Suprapubic skin (tissue), 4 donors: ENCODE measurements at places on chromosomes 3 and 15. TPM values are rescaled to one million over a fixed set of nuclear protein-coding genes. Genes with fewer than 3 reads are reported as not detected.

GRCh38 chr15:28113394-28114113 lies 14.4 kb upstream of the OCA2 start:
- DNase-seq, result peak; percentile 24
- no peaks in the 10 kb centered on the region for H3K4me1 ChIP-seq
- H3K27me3 ChIP-seq, result no peaks in the 10 kb centered on the region

The KCNH8 gene
- total RNA-seq, result 0.52 TPM

The GRIP2 gene
- total RNA-seq, result 0.83 TPM

DNA sequence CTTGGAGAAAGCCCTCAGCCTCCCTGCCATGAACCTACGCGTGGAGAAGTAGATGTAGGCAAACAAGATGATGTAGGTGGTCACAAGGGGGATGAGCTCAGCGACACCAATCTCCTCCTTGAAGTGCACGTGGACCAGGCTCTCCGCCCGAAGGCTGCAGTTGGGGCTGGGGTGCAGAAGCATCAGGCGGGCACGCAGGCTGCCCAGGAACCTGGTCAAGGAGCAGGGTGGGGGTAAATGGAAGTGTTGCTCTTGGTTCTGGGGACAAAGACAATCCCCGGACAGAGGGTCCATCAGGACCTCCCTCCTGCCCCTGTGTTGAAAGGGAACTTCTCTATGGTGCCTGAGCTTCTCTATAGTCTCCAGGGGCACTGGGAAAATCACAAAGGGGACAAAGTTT lies 45.1 kb downstream of the PTPN23 start:
- peaks cover 17% of the 10 kb centered on the region for H3K4me1 ChIP-seq
- no peak for DNase-seq
- H3K27ac ChIP-seq, result no peak overlapping the region
- H3K4me3 ChIP-seq, result no peak overlapping the region
- H3K36me3 ChIP-seq, result peaks cover 71% of the 10 kb centered on the region
- no peaks in the 10 kb centered on the region for H3K27me3 ChIP-seq

The SNX1 gene
- total RNA-seq, result 59.4 TPM

DNA sequence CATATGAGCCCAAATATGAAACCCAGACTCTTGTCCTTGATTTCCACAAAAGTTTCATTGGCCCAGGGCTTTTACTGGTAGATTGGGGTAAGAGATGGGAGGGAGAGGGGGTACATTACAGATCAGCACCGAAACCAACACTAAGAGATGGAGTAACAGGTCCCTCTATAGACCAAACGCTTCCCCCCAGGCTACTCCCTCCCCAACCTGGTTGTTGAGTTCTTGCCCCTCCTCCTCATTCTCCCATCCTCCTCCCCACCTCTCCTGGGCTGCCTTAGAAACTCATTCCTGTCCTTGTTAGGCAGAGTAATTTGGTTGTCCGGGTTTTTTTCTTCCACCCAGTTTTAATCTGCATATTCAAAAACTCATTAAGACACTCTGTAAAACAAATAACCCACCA lies 74.1 kb downstream of the MESD start:
- no peaks in the 10 kb centered on the region for H3K27me3 ChIP-seq
- H3K4me3 ChIP-seq, result no peak overlapping the region
- DNase-seq, result no peak
- peaks cover 3% of the 10 kb centered on the region for H3K36me3 ChIP-seq
- H3K4me1 ChIP-seq, result no peaks in the 10 kb centered on the region

The LSAMP gene
- total RNA-seq, result 4.3 TPM

The UNC13C gene
- 0.21 TPM for total RNA-seq

- H3K4me1 ChIP-seq, result peaks cover 26% of the 10 kb centered on the region
- no peak for DNase-seq
- H3K27ac ChIP-seq, result peak overlapping the region; percentile 43
- H3K36me3 ChIP-seq, result no peaks in the 10 kb centered on the region
Observed at GRCh38 chr15:68352401-68353062, 75.0 kb downstream of the FEM1B start.

- no peak for DNase-seq
- no peaks in the 10 kb centered on the region for H3K36me3 ChIP-seq
- H3K27ac ChIP-seq, result no peak overlapping the region
- H3K4me1 ChIP-seq, result no peaks in the 10 kb centered on the region
Observed at GRCh38 chr3:67683522-67683921, 29.1 kb upstream of the SUCLG2 start.

DNA sequence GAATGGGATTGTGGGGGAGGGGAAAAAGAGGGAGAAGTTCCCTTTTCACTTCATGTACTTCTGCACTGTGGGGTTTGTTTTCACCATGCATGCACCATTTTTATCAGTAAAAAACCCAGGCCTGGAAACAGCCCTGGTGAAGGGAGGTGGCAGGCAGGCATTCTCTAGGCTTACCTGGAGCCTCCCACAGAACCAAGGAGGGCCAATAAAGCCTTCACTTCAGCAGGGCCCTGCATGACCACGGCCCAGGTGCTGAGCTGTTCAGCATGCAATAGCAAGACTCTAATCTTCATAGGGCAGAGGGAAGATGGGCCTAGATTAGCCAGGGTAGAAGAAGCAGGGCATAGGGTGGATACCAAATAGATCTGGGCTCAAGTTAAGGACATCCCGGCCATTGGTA lies 49.6 kb downstream of the SCN5A start:
- H3K36me3 ChIP-seq, result no peaks in the 10 kb centered on the region
- H3K4me1 ChIP-seq, result no peaks in the 10 kb centered on the region
- H3K4me3 ChIP-seq, result no peak overlapping the region
- DNase-seq, result no peak

- H3K4me1 ChIP-seq, result no peaks in the 10 kb centered on the region
- H3K27ac ChIP-seq, result no peak overlapping the region
- DNase-seq, result no peak
- H3K4me3 ChIP-seq, result no peak overlapping the region
- H3K27me3 ChIP-seq, result no peaks in the 10 kb centered on the region
- no peaks in the 10 kb centered on the region for H3K36me3 ChIP-seq
Observed at GRCh38 chr3:155643581-155644165, 101.2 kb downstream of the PLCH1 start.

DNA sequence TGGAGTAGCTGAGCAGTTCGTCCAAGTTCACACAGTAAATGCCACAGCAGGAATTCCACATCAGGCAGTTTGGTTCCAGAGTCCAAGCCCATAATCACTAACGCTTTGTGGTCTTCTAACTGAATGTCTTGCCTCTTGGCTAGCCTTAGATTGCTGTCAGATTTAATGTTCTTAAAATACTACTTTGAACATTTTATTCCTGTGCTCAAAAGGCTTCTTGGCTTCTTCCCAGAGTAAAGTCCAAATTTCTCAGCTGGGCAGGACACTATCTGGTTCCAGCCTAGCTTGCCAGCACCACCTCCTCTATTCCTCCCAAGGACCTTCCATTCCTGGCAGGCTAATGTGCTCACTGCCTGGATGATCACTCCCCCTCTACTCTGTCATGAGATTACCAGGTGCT lies 256.9 kb downstream of the SQOR start:
- no peak for DNase-seq
- H3K27ac ChIP-seq, result no peak overlapping the region
- H3K4me1 ChIP-seq, result no peaks in the 10 kb centered on the region
- H3K27me3 ChIP-seq, result no peaks in the 10 kb centered on the region

GRCh38 chr15:96186105-96186504 lies 144.4 kb upstream of the NR2F2 start:
- no peaks in the 10 kb centered on the region for H3K36me3 ChIP-seq
- no peak overlapping the region for H3K4me3 ChIP-seq
- no peak overlapping the region for H3K27ac ChIP-seq
- no peaks in the 10 kb centered on the region for H3K27me3 ChIP-seq
- no peak for DNase-seq
- H3K4me1 ChIP-seq, result peaks cover 12% of the 10 kb centered on the region

- no peak for DNase-seq
- no peaks in the 10 kb centered on the region for H3K27me3 ChIP-seq
- no peak overlapping the region for H3K4me3 ChIP-seq
- peaks cover 6% of the 10 kb centered on the region for H3K4me1 ChIP-seq
- no peak overlapping the region for H3K27ac ChIP-seq
Observed at GRCh38 chr3:33722626-33723370, 4.7 kb upstream of the CLASP2 start.

The NCEH1 gene
- total RNA-seq, result 5.8 TPM

DNA sequence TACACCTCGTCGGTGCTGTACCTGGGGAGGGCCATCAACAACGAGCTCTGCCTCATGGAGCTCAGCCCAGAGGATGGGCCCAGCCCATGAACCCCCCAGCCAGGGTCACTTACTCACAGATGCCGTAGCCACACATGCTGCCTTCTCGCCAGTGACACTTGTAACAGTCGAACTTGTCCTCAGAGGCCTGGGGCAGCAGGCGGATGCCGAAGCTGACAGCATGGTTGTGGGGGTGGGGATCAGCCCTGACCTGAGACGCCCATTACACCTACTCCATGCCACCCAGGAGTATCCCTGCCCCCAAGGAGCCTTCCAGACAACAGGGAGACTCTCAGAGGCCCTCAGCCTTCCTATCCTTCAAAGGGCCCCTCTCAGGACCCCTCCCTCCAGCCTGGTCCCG lies 12.1 kb downstream of the ALS2CL start:
- H3K36me3 ChIP-seq, result peaks cover 54% of the 10 kb centered on the region
- H3K27ac ChIP-seq, result no peak overlapping the region
- H3K4me3 ChIP-seq, result no peak overlapping the region
- H3K27me3 ChIP-seq, result no peaks in the 10 kb centered on the region

DNA sequence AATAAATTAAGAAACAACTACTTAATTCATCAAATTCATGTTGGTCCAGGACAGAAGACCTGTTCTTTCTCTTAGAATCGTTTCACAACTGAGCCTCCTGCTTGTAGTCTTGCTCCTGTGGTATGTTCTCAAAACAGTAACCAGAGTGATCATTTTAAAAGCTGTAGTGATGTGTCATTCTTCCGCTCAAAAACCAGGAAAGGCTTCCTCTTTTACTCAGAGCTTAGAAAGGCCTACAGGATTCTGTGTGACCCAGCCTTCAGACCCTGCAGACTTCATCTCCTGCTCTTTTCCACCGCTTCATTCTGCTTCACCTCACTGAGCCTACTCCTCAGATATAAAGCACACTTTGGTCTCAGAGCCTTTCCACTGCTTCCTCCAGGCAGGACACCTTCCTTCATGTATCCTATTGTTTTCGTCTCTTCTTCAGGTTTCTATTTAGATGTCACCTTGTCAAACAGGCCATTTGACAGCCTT lies 22.7 kb downstream of the ST6GAL1 start:
- H3K36me3 ChIP-seq, result no peaks in the 10 kb centered on the region
- H3K27me3 ChIP-seq, result no peaks in the 10 kb centered on the region
- no peak for DNase-seq
- no peak overlapping the region for H3K27ac ChIP-seq
- H3K4me3 ChIP-seq, result no peak overlapping the region

GRCh38 chr3:28971156-28971555 lies 309.7 kb upstream of the RBMS3 start:
- no peaks in the 10 kb centered on the region for H3K27me3 ChIP-seq
- no peak overlapping the region for H3K27ac ChIP-seq
- no peaks in the 10 kb centered on the region for H3K4me1 ChIP-seq
- no peak for DNase-seq
- H3K4me3 ChIP-seq, result no peak overlapping the region

DNA sequence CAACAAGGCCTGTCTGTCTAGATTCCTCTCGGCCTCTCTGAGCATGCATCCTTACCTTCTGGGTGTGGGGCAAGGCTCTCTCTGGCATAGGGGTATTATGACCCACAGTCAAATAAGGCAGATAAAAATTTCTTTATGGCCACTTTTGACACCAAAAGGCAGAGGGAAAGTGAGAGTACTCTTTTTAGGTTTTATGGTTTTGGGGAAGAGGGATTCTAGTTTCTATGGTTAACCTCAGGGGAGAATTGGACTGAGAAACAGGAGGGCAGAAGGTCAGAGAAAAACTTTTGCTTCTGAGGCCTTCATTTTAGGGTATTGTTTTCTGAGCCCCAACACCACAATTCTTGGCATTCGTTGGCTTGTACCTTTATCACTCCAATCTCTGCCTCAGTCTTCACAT lies 70.0 kb upstream of the CCDC54 start:
- H3K36me3 ChIP-seq, result no peaks in the 10 kb centered on the region
- no peak overlapping the region for H3K27ac ChIP-seq
- no peak overlapping the region for H3K4me3 ChIP-seq
- no peak for DNase-seq
- no peaks in the 10 kb centered on the region for H3K27me3 ChIP-seq

DNA sequence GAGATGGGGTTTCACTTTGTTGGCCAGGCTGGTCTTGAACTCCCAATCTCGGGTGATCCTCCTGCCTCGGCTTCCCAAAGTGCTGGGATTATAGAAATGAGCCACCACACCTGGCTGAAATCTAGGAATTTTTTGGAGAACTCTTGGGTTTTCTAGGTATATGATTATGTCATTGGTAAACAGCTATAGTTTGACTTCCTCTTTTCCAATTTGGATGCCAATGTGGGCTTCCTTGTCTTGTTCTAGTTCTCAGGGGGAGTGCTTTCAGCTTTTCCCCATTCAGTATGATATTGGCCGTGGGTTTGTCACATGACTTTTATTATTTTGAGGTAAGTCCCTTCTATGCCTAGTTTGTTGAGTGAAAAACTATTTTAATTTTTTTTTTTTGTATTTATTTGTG lies 17.9 kb downstream of the KCNMB3 start:
- no peaks in the 10 kb centered on the region for H3K27me3 ChIP-seq
- H3K4me1 ChIP-seq, result no peaks in the 10 kb centered on the region
- no peak overlapping the region for H3K4me3 ChIP-seq
- H3K27ac ChIP-seq, result no peak overlapping the region
- H3K36me3 ChIP-seq, result peaks cover 48% of the 10 kb centered on the region
- no peak for DNase-seq

- H3K27ac ChIP-seq, result no peak overlapping the region
- no peak for DNase-seq
- H3K4me3 ChIP-seq, result no peak overlapping the region
- peaks cover 13% of the 10 kb centered on the region for H3K4me1 ChIP-seq
Observed at GRCh38 chr3:178386880-178387279, 149.4 kb upstream of the KCNMB2 start.

GRCh38 chr3:25444273-25444672 lies 16.2 kb downstream of the RARB start:
- H3K27me3 ChIP-seq, result no peaks in the 10 kb centered on the region
- H3K4me3 ChIP-seq, result no peak overlapping the region
- H3K36me3 ChIP-seq, result no peaks in the 10 kb centered on the region
- no peak overlapping the region for H3K27ac ChIP-seq
- DNase-seq, result no peak

The WDR72 gene
- 3.5 TPM for total RNA-seq

The AGBL1 gene
- 0.23 TPM for total RNA-seq

- peaks cover 5% of the 10 kb centered on the region for H3K4me1 ChIP-seq
- no peak overlapping the region for H3K4me3 ChIP-seq
- DNase-seq, result no peak
- H3K27me3 ChIP-seq, result no peaks in the 10 kb centered on the region
- peaks cover 32% of the 10 kb centered on the region for H3K36me3 ChIP-seq
- H3K27ac ChIP-seq, result no peak overlapping the region
Observed at GRCh38 chr15:64197425-64197824, 34.6 kb upstream of the PPIB start.

DNA sequence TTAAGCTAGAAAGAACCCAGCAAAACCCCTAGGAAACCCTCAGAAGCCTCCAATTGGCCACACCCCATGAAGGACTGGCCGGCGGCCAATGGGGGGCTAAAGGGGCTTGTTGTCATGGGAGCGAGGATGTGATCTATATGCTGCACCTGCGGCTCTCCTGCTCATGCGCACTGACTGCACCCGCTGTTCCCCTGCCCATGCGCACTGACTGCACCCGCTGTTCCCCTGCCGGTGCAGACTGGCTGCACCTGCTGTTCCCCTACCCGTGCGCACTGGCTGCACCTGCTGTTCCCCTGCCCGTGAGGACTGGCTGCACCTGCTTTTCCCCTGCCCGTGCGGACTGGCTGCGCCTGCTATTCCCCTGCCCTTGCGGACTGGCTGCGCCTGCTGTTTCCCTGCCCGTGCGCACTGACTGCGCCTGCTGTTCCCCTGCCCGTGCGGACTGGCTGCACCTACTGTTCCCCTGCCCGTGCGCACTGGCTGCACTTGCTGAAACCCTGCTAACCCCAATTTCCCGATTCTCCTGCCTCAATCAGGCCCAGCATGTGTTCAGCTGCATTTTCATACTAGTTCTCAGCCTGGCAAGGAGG lies 16.8 kb upstream of the MCCC1 start:
- no peak for DNase-seq
- peak overlapping the region; percentile 23 for H3K4me3 ChIP-seq
- no peak overlapping the region for H3K27ac ChIP-seq
- H3K36me3 ChIP-seq, result no peaks in the 10 kb centered on the region
